ENCODE measurements at places on chromosomes 6 and 20. TPM values are rescaled to one million over a fixed set of nuclear protein-coding genes. Genes with fewer than 3 reads are reported as not detected.
A peak's percentile ranks its signal among the peaks of the same experiment; 100 is the strongest.

RNF146 gene
- total RNA-seq: 15.4 TPM

GRCh38 chr20:5714261-5715041, 35.8 kb upstream of the SHLD1 start:
- DNase-seq: peak; percentile 70
- H3K4me1 ChIP-seq: peaks cover 40% of the 10 kb centered on the region
- no peaks in the 10 kb centered on the region for H3K27me3 ChIP-seq
- H3K36me3 ChIP-seq: no peaks in the 10 kb centered on the region

- no peaks in the 10 kb centered on the region for H3K4me1 ChIP-seq
- no peak overlapping the region for H3K27ac ChIP-seq
- no peak overlapping the region for H3K4me3 ChIP-seq
- peaks cover 4% of the 10 kb centered on the region for H3K27me3 ChIP-seq
These were observed 9.3 kb upstream of the TXNDC5 start for GRCh38 chr6:7919871-7920270.

- no peak for DNase-seq
- H3K27ac ChIP-seq: no peak overlapping the region
- no peaks in the 10 kb centered on the region for H3K36me3 ChIP-seq
- H3K4me3 ChIP-seq: no peak overlapping the region
- peaks cover 10% of the 10 kb centered on the region for H3K27me3 ChIP-seq
- no peaks in the 10 kb centered on the region for H3K4me1 ChIP-seq
These were observed 116.9 kb downstream of the TTLL2 start for GRCh38 chr6:167441715-167442206.

SAMD10 gene
- total RNA-seq: 24.5 TPM

SYTL3 gene
- total RNA-seq: 181 TPM

SLC17A1 gene
- total RNA-seq: not detected

DNA sequence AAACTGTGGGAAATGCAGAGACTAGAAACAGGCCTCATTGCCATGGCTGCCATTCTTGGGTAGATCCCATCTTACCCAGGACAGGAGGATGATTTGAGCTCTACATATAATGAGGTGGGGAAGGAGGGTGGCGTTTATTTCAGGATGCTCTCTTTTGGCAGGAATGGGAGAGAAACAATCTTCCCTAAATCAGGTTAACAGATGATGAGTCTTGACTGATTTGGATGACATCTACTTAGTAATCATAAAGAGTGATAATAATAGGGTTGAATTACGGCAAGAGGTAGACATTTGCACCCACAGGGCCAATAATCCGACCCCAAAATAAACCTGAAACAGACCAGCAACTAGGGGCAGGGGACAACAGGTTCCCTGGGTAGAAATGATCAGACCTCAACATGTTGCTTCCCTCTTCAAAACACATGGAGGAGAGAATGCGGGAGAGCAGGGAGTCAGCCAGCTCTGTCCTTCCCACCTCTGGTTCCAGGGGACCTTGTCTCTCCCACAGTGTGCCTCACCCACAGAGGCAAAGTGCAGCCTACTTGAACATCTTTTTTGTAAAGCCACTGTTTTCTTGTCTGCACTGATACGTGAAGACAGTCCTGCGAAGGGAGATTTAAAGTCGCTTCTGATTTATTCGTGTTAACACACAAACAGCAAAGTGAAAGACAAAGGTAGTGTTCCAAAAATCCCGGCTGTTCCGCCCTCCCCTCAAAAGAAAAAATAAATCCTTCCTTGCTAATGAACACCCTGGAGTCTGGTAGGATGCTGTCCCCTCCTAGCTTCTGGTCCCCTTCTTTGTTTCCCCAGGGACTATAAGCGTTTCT, 3.9 kb downstream of the FOXQ1 start:
- peaks cover 44% of the 10 kb centered on the region for H3K27me3 ChIP-seq
- H3K36me3 ChIP-seq: peaks cover 2% of the 10 kb centered on the region
- H3K27ac ChIP-seq: no peak overlapping the region
- H3K4me1 ChIP-seq: peaks cover 31% of the 10 kb centered on the region

GRCh38 chr20:52191916-52192718, 538 bp upstream of the ZFP64 start:
- H3K27ac ChIP-seq: peak overlapping the region; percentile 63
- no peaks in the 10 kb centered on the region for H3K27me3 ChIP-seq
- H3K4me3 ChIP-seq: peak overlapping the region; percentile 74
- peak; percentile 55 for DNase-seq

DNA sequence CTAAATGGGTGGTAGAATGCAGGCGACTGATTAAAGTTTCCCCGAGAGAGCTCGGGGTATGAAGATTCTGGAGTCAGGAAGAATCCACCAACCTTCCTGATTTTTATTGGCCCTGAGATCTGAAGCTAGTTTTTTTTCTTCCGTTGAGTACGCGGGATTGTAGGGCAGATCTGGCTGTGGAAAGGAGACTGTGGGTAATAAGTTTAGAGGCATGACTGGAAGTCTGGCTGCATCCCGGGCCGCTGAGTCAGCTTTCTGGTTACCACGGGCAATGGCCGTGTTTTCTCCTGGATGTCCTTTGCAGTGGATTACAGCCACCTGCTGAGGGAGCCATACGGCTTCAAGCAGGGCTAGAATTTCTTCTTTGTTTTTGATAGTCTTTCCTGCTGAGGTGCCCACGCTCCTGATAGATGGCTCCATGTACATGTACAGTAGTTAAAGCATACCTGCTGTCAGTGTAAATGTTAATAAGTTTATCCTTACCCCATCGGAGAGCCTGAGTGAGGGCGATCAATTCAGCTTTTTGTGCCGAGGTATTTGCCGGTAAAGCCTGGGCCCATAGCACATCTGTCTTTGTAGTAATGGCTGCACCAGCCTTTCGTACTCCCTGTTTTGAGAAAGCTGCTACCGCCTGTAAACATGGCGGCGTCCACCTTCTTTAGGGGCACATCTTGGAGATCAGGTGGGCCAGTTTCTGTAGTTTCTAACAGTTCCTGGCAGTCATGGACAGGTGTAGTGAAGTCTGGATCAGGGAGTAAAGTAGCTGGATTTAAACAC, 154.0 kb downstream of the TRIM27 start:
- no peak overlapping the region for H3K27ac ChIP-seq
- peaks cover 6% of the 10 kb centered on the region for H3K4me1 ChIP-seq
- DNase-seq: no peak
